ENCODE measurements at places on chromosomes 7 and 10.

GRCh38 chr7:29040579-29040925 is 82.4 kb upstream of the TRIL start:
- DNase-seq: no peak

DNA sequence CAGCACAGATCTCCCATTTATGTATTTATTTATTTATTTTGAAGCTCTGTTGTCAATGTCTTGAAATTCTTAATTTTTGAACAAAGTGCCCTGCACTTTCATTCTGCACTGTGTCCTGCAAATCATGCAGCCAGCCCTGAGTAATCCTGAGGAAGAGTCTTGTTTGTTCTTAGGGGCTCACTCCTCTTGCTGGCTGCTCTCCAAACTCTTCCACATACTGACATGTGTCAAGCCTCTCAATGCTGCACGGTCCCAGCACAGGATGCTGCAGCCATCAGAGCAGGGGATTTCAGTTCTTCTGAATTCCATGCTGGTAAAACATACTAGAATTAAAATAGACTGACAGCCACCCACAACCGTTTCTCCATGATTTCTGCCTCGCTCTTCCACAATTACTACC is 207.2 kb downstream of the PARD3 start:
- no peak for DNase-seq

- no peak for DNase-seq
Observed at GRCh38 chr7:159022238-159022993, 122.3 kb downstream of the VIPR2 start.

DNA sequence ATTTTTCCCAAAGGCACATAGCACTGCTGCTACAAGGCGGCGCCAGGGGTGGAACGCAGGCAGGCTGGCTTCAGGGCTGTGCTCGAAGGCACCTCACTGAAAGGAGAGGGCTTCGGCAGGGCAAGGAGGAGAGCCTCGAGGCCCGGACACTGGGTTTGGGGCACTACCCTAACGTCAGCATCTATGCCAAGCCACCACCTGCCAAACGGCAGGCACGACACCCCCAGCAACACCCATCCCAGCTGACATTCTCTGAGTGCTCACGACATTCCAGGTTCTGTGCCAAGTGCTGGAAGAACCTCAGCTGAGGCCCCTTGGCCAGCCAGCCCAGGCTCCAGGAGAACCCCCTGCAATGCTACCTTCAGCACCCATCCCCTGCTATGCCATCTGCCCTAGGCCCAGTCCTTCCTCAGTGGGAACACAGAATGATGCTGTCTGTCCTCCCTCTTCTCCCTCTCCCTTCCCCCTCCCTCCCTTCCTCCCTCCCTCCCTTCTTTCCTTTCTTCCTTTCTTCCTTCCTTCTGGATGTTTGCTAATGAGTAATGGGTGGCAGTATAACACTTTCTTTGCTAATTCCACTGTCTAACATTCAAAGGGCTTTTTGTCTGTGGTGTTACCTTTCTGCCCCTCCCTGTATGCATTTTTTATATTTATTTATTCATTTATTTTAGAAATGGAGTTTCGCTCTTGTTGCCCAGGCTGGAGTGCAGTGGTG is 24.3 kb downstream of the ZCCHC24 start:
- no peak for DNase-seq

Data from midbrain (tissue), 1 donor.